Astrocyte of the spinal cord (primary cell): ENCODE measurements at places on chromosomes 5 and 9.

DNA sequence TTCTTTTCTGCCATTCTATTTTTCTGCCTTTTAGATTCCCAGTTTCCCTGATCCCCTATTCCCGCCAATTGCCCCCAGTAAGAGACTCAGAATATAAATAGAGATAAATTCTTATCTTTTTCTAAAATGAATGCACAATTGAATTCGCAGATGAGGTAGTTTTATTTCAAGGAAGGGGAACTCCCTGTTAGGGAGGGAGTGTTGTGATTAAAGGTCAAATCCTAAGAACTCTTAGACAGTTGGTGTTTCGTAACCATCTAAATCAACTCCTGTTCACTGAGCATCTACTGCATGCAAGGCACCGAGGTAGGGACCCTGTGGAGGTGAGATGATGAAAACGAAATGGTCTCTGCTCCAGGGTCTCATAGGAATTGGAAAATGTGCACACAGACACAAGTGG, 7.7 kb upstream of the MAP3K1 start:
- no peak for DNase-seq

- DNase-seq = no peak
Observed at GRCh38 chr5:149694007-149694406, 36.1 kb upstream of the PPARGC1B start.

- peak; percentile 23 for DNase-seq
Observed at GRCh38 chr9:70315389-70315788, 56.6 kb downstream of the SMC5 start.

DNA sequence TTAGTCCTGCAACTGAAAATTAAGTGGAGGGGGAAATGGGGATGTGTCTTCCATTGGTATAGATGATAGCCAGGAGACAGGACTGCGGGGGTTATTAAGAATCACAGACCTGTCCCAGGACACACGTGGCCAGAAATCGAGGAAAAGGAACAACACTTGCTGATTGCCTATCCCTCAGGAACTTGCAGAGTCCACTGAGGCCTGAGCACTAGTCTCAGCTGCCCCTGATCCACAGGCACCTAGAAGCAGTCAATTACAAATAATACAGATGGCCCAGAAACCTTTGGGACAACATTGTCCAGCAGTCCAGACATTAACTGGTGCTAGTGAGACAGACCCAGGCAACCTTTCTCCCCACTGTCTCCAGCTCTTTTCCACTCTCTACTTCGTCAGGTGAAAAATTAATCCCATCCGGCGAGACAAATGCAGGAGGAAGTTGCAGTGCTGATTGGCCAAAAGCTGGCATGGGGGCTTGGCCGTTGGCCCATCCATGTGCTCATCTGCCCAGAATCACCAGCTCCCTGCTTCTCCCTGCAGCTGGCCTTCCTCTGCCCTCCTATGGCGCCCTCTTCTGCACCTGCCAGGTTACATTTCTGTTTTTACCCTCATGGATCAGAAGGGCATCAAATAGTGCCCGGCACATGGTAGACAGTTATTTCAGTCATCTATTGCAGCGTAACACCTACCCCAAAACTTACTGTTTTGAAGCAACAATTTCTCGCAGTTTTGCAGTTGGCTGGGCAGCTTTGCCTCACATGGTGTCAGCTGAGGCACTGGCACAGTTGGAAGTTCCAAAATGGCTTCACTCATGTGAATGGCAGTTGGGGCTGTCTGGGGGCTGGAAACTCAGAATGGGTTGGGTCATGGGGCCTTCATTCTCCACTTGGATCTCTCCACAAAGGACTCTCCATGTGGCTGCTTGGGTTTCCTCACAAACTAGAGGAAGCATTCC, 3.6 kb upstream of the B4GALT1 start:
- no peak for DNase-seq

DNA sequence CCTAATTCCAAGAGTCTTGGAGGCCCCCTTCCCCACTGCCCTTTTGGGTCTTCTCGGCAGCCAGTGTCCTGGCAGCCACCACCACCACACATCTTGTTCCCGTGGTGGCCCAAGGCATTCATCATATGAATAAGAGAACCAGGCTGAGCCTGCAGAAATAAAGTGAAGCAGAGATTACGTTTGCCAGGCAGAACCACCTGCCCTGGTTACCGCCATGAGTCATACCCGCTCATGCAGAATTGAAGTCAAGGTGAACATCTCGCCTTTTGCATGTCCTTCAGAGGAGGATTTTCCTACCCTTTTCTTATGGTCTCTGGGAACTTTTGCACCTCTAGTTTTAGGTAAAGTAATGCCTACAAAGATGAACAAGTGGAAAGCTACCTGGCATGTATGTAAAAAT, 119.5 kb upstream of the LMX1B start:
- no peak for DNase-seq

DNA sequence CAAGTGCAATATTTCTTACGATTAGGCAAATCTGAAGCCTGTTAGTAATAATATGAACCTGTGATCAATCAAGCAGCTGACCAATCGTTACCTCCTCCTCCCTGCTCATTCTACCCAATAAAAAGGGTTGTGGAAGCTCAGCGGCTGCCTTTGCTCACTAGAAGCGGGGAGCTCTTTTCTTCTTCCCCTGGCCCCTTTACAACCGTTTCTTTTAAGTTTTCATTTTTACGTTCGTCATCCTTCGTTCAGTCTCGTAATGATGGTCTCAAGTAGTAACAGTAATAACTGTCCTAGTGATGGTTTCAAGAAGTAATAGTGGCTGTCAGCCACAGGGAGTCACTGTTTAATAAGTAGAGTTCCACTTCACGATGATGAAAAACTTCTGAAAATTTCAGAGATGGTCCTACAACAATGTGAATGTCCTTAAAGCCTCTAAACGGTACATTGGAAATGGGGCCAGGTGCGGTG, 6.2 kb downstream of the UGT3A2 start:
- DNase-seq = no peak

- no peak for DNase-seq
Observed at GRCh38 chr5:64822320-64822719, 53.6 kb downstream of the CWC27 start.

GRCh38 chr5:173331956-173332479, 3.8 kb upstream of the STC2 start:
- peak; percentile 84 for DNase-seq

DNA sequence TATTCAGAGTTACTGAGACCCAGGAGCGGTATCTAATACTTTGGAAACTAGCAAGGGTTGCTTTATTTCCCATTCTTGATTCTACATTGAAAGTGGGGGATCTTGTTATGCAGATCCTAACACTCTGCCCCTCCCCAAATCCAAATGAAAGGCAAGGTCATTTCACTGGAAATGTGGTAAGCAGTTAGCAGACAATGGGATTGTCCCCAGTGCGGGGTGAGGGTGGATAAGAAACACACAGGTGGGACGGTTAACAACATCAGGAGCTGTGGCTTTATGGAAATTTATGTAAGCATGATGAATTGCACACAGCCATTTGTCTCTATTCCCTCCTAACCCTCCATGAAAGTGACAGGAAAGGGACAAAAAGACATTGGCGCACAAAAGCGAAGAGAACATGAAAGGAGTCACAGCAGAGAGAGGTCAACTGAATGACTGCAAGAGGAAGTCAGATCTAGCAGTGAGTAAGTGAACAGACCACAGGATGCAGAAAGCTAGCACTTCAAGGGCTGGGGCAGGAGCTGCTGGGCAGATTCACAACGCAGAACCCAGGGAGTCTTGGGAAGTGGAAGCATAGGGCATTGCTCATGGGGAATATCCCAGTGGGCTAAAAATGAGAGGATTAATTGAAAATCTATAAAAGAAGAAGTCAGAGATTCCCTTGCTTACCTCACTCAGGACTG, 184.4 kb downstream of the HSD17B3 start:
- DNase-seq = no peak

DNA sequence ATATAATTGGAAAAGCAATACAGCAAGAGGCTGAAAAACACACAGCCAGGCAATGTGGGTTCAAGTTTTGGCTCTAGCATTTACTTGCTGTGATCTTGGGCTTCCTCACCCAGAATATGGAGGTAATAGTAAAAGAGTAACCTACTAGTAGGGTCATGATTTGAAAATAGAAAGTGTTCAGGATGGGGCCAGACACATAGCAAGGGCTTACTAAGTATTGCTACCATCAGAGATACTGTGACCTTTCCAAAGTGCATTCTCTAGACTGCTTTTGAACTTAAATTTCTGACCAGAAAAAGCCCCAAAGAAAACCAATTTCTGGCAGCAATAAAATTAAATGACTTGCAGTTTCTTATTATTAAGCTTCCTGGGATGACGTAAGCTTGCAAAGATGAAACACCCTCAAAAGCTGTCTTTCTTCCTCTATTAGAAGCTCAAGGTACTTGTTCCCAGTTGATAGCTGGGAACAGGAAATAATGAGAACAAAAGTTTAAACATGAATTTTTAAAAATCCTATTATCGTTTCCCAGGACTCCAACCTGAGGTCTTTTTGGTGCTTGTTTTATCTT, 20.3 kb downstream of the SLC45A2 start:
- no peak for DNase-seq
